ENCODE measurements at places on chromosomes 13 and 19.
A peak's percentile ranks its signal among the peaks of the same experiment; 100 is the strongest.

- no peak for DNase-seq
These were observed 26.3 kb upstream of the ZNF83 start for GRCh38 chr19:52664461-52664860.

GRCh38 chr13:42876270-42876714 is 94.9 kb downstream of the FAM216B start:
- DNase-seq = no peak

DNA sequence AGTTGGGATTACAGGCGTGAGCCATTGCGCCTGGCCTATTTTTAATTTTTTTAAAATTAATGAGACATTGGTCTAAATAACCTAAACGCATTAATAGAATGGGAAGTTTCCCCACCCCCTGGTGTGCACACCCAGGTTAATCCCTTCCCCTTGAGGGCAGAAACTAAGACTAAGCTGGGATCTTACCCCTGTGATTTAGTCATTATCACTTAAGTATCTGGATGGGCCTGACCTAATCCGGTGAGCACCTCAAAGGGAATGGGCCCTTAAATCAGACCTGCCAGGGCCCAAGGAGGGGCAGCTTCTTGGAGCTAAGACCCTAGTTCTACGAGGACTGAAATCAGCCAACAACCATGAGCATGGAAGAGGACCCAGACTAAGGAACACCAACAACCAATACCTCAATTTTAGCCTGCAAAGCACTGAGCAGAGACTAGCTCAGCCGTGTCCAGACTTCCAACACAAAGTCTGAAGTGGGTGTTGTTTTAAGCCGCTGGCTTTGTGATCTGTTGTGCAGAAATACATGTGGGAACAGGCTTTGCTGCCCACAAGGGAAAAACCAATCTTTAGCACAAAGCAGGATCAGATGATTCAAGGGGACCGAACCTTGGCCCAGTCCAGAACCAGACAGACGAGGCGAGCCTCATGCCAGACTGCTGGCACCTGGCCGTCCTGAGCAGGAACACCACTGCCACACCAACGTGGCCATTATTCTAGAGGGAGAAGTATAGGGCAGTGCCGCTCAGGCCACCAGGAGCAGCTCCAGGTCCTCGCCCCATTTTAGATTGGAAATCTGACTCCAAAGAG is 7.1 kb downstream of the UBE2S start:
- peak; percentile 93 for DNase-seq

GRCh38 chr19:16283210-16284061 is 41.2 kb upstream of the KLF2 start:
- no peak for DNase-seq

DNA sequence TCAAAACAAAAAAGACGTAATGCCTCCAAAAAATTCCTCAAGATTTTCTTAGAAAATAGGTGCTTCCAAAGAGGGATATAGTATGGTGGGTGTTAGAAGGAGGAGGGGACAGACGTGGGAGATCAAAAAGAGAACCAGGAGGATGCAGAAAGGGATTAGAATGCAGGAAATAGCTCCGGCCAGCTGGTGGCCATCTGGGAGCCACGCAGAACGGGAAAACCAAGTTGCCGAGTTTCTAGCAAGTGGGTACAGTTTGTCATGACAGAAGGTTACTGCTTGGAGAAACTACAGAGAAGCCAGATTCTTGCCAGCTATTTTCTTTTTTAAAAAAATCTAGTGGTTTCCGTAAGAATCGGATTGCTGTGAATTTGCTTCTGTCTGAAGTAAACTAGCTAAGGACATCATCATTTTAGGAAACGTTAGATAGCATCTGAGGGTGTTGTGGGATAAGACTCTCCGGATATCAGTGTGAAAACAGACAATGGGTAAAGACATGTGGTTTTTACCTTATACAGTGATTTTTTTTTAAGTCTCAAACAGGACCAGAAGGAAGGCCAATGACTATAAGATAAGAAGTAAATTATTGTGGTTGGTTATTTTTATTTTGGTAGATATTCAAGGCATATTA is 104.9 kb downstream of the HSPH1 start:
- no peak for DNase-seq

Data from D721Med (cell line).